Fibroblast of pulmonary artery (primary cell): ENCODE measurements at places on chromosomes 13 and 19.
A peak's percentile ranks its signal among the peaks of the same experiment; 100 is the strongest.

DNA sequence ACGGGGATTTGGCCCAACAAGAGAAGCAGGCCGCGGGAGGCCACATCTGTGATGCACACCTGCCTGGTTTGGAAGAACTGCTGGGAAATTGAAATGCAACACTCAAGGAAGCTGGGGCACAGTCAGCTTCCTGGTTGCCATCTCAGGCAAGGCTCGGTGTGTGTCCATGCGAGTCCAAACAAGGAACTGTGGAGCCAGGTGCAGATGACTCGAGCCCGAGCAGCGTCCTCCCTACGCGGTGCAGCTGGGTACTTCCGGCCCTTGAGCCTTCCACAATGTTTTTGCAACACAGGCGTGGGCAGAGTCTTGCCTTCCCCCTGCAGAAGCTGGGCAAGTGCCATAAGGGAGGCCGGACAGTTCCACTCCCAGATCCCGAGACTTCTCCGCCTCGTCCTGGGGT is 94.6 kb downstream of the CRYL1 start:
- no peak for DNase-seq

DNA sequence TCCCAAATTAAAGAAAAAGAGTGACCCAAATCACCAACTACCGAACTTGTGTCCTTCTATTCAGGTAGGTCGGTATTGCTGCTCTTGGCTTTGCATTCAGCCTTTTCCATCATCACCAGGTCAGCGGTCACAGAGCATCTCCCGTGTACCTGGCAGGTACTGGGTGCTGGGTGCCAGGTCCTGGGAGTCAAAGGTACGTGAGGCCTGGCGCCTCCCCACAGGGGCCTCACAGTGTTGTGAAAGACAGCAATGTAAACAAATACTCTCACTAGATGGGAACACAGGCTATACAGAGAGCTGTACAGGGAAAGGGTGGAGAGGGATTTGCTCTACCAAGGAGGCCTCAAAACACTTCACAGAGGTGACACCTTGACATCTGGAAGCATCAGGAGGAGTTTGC is 86.7 kb downstream of the ZIC5 start:
- DNase-seq: no peak

DNA sequence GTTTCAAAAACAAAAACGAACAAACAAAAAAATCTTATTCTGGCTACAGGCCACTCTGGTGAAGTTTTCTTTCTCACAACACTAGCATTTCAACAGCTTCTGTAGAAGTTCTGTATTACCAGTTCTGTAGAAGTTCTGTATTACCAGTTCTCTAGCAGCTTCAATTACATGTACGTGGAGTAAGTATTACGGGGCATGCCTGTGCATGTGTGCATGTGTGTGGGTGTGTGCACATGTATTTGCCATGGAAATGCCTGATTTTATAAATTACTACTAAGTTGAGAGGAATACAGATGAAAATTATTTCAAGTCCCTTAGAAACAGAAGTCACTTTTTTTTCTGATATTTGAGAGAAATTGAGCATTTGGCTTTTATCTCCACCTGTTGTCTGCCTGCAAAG is 414.2 kb downstream of the FOXO1 start:
- no peak for DNase-seq

GRCh38 chr13:44106266-44107152 is 226.8 kb downstream of the LACC1 start:
- no peak for DNase-seq

GRCh38 chr19:6065685-6066374 is 44.5 kb downstream of the RFX2 start:
- DNase-seq: peak; percentile 60

DNA sequence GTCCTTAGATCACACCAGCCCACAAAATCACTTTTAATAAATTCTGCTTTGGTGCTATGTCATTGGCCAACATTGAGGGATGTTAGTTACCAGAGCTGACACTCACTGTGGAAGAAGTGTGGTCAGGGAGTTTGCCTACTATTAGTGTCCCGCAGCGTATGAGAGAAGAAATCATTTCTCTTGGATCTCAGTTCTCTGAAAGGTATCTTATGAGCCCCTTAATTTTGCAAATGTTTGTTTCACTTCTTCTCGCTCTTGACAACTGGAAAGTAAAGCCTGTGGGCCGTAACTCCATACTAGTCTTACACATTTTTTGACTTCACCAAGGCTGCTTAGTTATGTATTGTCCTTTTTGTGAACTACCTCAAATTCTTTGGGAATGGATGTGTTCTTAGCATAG is 80.9 kb downstream of the FLT1 start:
- DNase-seq: no peak

DNA sequence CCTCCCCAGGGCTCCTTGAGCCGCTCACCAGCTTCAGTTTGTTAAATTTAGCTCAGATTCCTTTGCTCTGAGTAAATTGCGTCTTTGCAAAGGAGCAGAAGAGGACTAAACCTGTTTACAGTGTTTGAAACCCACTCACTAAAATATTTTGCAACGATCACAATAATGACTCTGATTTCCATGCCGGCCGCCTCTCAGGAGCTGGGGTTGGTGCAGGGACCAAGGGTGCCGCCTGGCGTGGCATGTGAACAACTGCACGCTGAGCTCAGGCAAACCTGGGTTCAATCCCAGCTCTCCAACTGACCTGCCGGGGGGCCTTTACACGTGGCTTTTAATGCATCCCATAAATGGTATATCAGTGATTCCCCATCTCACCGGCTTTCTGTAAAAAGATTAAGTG is 68.7 kb upstream of the CACNA1A start:
- no peak for DNase-seq

- no peak for DNase-seq
These were observed 19.9 kb downstream of the NOSIP start for GRCh38 chr19:49560358-49560900.

- no peak for DNase-seq
These were observed 73.3 kb downstream of the ALOX5AP start for GRCh38 chr13:30808600-30808999.

DNA sequence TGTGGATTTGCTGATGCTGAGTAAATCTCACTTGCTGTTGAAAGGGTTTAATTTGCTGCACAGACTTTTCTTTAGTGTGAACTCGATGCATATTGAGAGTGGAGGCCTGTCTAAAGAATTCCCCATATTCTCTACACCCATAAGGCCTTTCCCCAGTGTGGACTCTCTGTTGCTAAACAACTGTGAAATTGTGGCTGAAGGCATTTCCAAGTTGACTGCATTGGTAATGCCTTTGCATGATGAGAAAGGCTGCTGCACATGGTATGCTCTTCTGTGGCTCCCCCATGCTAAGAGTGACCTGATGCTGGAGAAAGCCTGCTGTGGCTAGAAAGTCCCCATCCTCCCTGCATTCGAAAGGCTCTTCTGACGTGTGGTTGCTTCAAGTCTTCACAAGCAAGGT is 6.6 kb upstream of the ZNF599 start:
- no peak for DNase-seq

GRCh38 chr13:37486171-37486681 is 112.3 kb downstream of the POSTN start:
- peak; percentile 29 for DNase-seq

GRCh38 chr13:95918860-95919259 is 134.3 kb downstream of the UGGT2 start:
- DNase-seq: no peak

DNA sequence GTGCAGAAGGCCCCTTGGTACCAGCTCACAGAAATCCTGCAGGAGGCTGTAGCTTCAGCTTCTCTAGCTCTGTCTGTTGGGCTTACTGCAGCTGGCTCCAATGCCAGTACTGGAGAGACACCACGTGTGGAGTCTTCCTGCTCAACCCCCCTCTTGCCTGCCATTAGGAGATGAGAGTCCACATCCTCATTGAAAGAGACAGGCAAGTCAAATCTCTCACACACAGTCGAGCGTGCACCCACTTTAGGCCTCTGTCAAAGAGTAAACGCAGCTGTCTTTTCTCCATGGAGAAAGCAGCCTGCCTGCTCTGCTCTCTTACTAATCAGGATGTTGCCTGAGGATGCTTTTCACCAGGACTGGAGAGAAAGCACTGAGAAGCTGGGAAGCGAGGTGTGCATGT is 523.0 kb upstream of the NBEA start:
- DNase-seq: no peak

- no peak for DNase-seq
These were observed 60.6 kb upstream of the ZNF724 start for GRCh38 chr19:23310729-23311211.

- DNase-seq: no peak
These were observed 222.4 kb downstream of the TDRD3 start for GRCh38 chr13:60619461-60619860.

- DNase-seq: no peak
These were observed 43.9 kb upstream of the FRY start for GRCh38 chr13:31987535-31988170.

DNA sequence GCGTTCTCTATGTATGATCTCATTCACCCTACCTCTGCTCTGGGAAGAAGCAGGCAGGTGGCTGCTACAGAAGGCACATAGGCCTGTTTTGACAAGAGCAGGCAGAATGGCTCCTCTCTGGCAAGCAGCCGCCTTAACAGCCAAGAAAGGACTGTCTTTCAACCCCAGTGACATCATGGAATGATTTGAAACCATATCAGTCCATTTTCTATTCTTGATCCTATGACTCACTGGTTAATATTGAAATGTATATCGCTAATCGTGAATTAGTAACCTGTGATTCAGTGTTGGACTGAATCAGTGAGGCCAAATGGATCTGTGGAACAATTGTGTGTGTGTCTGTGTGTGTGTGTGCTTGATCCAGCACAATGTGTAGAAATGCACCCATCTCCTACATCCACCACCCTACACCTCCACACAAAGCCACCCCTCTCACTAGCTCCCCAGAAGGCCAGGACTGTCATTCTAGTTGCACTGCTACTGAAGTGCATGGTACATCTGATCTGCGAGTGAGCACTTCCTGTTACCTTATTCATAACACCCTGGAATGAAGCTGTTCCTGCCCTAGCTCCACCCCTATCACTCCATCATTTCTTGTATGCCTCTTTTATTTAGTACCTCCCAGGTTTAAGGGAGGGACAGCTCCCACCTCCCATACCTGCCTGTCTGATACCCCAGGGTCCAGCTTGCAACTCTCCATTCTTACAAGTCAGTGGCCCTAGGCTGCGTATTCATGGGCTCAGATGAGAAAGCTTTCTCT is 460.0 kb downstream of the FOXO1 start:
- DNase-seq: peak; percentile 68

- no peak for DNase-seq
These were observed 63.1 kb downstream of the COG3 start for GRCh38 chr13:45527699-45528462.

DNA sequence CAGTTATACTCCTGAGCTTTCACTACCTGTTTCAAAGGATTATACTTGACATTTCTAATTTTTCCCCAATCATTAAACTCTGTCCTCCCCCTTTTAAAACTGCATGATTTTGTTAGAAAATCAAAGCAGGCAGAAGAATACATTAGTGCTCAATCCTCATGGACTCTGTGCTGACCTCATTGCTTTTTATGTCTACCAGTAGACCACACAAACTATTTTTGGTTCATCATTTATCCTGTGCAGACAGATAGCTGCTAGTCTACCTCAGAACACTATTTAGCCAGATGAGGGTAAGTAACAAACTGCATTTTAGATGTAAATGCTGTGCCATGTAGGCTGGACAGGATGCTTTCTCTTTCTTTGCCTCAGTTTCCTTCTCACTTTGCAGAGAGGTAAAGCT is 235.9 kb downstream of the DCT start:
- DNase-seq: no peak

- DNase-seq: peak; percentile 90
These were observed 593 bp downstream of the KEAP1 start for GRCh38 chr19:10502524-10503001.

DNA sequence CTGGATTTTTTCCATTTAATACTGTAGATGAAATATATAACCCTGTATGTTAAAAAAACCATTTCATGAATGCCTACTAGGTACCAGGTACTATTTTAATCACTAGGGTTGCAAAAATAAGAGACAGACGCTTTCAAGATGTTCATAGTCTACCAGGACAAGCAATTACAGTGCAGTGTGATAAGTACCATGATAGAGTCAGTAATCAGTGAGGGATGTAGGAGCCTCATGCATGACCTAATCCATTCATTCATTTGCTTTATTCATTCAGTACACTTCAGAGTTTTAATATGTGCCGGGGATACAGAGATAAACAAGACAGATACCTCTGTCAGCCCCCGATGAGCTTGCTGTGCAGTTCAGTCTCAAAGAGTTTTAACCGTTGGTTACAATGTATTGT is 3.0 kb downstream of the WASF3 start:
- DNase-seq: no peak

DNA sequence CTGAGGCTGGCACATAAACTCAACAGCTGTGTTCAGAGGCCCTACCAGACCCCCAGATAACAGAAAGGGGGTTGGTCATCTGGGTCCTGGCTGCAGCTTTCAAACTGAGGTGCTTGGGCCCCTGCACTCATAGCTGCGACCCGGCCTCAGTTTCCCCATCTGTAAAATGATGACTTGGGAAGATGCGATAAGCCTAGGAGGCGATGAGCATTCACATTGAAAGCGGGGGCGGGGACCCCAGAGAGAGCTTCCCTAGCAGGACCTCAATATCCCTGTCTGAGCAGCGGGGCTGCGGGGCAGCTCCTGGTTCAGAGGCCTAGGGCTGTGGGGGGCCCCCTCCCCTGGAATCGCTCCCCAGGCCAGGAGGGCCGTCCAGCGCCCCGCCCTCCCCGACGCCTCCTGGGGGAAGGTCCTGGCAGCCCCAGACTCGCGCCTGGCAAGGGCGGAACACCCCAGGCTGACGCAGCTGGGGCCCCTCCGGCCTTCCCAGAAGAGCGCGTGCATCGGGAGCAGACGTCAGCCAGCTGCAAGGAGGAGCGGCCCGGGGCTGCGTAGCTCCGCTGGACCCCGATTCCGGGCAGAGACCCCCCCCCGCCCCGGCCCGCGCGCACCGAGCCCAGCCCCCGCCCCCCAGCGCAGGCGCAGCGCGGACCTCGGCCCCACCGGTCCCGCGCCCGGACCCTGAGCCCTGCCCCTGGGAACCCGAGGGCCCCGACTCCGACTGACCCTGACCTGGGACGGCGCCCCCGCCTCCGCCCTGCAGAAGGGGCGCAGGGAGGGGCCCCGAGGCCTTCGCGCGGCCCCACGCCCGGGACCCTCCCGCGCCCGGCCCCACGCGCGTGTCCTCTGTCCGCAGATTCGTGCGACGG is 3.5 kb downstream of the FSTL3 start:
- peak; percentile 88 for DNase-seq

DNA sequence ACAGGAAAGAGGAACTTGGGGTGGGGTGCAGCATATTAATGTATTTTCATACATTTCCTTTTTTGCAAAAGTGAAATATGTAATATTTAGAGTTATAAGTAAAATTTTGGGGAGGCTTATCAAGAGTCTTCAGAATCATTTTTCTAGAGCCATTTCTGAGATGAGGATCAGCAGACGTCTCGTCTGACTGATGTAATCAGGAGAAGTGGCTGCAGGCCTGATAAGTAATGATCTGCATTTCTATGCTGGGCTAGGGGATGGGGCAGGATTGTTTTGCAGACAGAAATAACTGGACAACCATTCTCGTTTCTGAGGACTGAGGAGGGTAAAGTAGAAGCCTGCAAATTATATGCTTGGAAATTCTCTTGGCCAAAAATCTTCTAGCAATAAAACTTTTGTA is 89.2 kb upstream of the ARGLU1 start:
- DNase-seq: no peak
